ENCODE measurements at places on chromosomes 4 and X. TPM values are rescaled to one million over a fixed set of nuclear protein-coding genes. Genes with fewer than 3 reads are reported as not detected.
A peak's percentile ranks its signal among the peaks of the same experiment; 100 is the strongest.

DNA sequence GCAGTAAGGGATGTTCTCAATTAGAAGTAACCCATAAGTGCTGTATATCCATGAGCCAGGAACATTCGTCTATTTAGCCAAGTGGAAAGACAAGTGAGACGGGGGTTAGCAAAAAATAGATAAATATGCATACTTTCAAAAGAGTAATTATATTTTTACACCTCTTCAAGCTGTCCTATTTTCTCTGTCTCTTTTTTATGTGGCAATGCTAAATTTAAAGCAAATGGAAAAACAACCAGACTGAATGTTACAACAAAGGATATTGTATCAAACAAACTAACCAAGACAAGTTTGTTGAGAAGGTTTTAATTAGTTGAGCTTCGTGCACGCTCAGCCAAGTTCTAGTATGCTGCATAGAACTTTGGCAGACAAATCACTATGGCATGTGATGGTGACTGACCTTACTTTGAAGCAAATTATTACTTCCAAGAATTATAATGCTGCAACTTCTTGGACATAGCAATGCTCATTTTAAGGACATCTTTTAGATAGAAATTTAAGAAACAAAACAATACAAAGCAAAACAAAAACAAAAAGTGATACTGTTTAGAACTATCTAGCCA is 61.4 kb upstream of the TMEM150C start:
- no peak for DNase-seq

DNA sequence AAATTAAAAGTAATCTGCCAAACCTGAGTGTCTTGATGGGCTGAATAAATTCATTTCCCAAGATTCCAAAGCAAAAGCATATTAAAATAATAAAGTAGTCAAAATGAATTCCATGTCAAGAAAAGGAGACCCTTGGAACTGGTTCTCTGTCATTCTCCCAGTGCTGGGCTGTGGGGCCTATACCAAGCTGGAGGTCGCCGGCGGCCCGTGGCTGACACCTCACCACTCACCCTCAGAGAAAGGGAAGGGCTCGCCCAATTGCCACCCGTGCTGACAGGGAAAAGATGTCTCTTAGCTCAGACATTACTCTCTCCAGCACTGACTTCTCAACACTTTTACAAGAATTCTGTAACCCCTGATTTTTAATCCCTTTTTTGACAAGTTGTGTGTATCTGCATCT is 51.7 kb downstream of the GATB start:
- no peak for DNase-seq

GRCh38 chr4:109764376-109764775 is 34.5 kb upstream of the PLA2G12A start:
- no peak for DNase-seq

DNA sequence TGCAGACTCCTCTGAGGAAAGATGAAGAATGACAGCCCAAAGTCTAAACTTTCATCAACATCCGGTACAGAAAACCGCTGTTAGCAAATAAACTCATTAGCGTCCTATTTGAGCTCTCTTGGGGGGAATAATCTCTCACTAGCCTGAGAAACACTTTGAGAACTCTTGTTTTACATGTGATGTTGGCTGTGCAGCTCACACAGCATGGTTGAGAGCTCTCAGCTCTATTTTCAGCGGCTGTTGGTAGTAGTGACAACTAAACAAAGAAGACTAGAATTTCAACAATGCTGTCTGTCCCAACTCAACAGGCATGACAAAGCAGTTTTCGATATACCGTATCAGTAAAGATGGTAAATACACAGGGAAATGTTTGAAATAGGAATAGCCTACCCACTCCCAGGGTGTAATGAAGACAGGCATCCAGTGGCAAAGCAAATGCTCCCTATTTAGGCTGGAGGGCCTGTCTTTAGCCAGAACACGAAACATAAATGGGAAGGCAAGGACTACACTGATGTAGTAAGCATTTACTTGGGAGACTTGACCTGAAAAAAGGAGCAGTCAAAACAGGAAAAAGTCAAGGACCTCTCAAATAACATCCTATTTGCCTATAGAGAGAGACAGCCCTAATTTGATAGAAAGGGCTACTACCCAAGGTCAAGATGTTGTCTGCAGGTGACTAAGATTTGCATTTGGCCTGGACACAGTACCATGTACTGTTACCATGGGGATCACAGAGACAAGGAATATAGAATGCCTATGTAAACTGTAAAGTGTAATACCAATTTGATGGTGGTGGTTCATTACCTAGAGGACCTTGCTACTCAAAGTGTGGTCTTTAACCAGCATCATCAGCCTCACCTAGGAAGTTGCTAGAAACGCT is 60.4 kb downstream of the PPEF2 start:
- peak; percentile 55 for DNase-seq

GRCh38 chr4:78166622-78167021 is 109.5 kb downstream of the FRAS1 start:
- DNase-seq = no peak

- no peak for DNase-seq
Observed at GRCh38 chrX:17860811-17861488, at the start of gene RAI2. TSS of gene RAI2 (minus strand) at chrX:17861298. CDS start at chrX:17802010, 59,288 bp downstream.

GRCh38 chr4:115279330-115279729 is 165.9 kb upstream of the NDST4 start:
- DNase-seq = no peak

DNA sequence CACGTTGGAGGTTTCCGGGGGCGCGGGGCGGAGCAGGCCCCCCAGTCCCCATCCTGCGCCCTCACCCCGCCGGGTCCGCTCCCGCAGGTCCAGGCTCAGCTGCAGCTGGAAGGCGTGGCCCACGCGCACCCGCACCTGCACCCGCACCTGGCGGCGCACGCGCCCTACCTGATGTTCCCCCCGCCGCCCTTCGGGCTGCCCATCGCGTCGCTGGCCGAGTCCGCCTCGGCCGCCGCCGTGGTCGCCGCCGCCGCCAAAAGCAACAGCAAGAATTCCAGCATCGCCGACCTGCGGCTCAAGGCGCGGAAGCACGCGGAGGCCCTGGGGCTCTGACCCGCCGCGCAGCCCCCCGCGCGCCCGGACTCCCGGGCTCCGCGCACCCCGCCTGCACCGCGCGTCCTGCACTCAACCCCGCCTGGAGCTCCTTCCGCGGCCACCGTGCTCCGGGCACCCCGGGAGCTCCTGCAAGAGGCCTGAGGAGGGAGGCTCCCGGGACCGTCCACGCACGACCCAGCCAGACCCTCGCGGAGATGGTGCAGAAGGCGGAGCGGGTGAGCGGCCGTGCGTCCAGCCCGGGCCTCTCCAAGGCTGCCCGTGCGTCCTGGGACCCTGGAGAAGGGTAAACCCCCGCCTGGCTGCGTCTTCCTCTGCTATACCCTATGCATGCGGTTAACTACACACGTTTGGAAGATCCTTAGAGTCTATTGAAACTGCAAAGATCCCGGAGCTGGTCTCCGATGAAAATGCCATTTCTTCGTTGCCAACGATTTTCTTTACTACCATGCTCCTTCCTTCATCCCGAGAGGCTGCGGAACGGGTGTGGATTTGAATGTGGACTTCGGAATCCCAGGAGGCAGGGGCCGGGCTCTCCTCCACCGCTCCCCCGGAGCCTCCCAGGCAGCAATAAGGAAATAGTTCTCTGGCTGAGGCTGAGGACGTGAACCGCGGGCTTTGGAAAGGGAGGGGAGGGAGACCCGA is 14.0 kb downstream of the SHOX start:
- DNase-seq = peak; percentile 84

Gene SPANXN4
- total RNA-seq = not detected

Gene F8A3
- 0.88 TPM for total RNA-seq

Gene TLR7
- under 0.01 TPM for total RNA-seq

Gene FAM184B
- total RNA-seq = under 0.01 TPM

Gene POF1B
- total RNA-seq = not detected

Gene SOWAHB
- total RNA-seq = under 0.01 TPM

Gene PGAM4
- not detected for total RNA-seq
